ENCODE measurements at places on chromosomes 5 and 9.

- no peak for DNase-seq
Measured at GRCh38 chr9:33124751-33125381, 42.3 kb downstream of the B4GALT1 start.

GRCh38 chr5:6570530-6570929 lies 62.3 kb downstream of the NSUN2 start:
- no peak for DNase-seq

GRCh38 chr9:74577956-74578355 lies 80.8 kb downstream of the RORB start:
- DNase-seq = no peak

- DNase-seq = no peak
Measured at GRCh38 chr5:80973027-80973426, 12.9 kb downstream of the RASGRF2 start.

- DNase-seq = no peak
Measured at GRCh38 chr5:96476654-96477053, 43.6 kb upstream of the PCSK1 start.

Measured in kidney tubule cell (primary cell).